ENCODE measurements at places on chromosomes 3 and 15.

- DNase-seq = peak; percentile 79
Measured at GRCh38 chr3:120429921-120430361, 20.9 kb downstream of the FSTL1 start.

- DNase-seq = no peak
Measured at GRCh38 chr3:16886303-16886683, 1.5 kb downstream of the PLCL2 start.

GRCh38 chr3:63655519-63655918, 3.0 kb downstream of the SNTN start:
- no peak for DNase-seq

GRCh38 chr3:149186721-149187120, 34.9 kb downstream of the CP start:
- no peak for DNase-seq

DNA sequence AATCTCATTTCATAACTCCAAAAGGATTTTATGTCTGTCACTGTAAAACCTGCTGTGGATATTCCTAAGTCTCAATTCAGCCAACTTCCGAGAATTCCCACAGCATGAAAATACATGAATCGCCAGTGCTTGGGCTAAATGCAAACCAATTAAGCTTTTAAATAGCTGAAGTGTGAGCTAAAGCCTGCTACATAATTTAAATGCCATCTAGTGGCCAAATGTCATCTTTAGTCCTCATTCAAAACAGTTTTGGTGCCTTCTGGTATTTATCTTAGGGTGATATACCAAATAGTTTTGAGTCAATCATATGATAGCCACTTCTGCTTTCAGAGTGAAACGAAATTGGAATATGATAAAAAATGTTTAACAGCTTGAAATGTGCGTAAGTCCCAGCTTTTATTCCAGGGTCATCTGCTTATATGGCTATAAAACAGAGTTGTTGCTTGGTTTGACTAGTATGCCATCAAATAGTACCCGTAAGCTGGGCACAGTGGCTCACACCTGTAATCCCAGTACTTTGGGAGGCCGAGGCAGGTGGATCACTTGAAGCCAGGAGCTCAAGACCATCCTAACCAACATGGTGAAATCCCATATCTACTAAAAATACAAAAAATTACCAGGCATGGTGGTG, 41.8 kb upstream of the CCNL1 start:
- DNase-seq = no peak

- no peak for DNase-seq
Measured at GRCh38 chr3:41293169-41293681, 93.9 kb downstream of the CTNNB1 start.

DNA sequence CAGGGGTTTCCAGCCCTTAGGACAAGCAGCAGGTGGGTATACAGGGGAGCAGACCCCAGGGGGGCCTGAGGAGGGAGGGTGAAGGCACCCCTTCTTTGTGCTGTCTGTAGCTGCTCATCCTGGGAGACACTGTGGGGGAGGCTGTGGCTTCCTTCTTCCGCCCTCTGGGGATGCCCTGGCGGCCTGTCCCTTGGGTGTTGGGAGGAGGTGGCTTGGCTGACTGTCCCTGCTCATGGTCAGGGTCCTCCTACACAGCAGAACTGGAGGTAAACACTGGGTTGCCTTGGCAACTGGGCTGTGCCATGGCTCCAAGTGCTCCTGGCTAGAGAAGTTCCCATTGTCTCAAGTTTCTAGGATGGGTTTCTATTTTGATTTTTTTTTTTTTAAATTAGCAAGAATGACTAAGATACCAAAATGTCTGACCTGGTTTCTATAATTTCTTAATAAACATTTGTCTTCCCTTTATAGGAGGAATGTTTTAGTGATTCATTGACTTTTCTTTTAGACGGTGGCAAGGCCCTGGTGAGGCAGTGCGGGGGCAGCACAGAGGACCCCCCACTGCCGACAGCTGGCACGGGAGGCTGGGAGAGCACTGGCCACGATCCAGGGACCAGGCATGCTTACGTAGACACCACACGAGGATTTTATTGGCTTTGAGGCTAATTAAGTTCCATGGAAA, 12.4 kb downstream of the KLF13 start:
- no peak for DNase-seq

DNA sequence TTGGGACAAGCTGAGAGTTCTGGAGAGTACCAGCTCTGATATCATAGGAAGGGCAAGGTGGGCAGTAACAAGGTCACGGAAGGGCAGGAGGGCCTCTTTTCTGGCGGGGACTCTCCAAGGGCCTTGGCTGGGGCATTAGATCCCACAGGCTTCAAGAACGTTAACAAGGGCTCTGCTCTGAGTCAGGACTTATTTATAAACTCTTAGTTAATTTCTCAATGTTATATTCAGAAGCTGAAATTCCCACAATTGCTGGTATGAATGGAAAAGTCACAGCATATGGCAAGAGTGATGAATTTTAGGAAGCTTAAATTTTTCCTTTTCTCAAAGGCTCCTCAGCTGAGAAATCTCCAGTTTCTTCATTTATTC, 320.2 kb upstream of the TBC1D5 start:
- DNase-seq = no peak

DNA sequence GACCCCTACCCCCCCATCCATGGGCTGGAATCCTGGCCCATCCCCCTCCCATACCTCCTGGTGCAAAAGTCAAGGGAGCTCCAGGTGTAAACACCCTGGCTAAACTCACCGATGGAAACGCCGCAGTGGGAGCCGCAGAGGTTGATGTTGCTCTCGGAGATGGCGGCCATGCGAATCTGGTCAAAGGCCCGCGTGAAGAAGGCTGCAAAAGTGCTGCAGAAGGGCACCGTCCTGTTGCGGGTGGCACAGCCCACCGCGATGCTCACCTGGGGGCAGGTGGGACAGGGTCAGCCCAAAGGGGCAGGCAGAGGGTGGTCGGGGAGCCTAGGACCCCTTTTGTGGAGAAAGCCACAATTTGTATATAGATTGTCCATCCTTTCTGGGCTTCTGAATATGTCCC, 26.7 kb downstream of the TKT start:
- no peak for DNase-seq

GRCh38 chr3:55097441-55097840, 169.6 kb upstream of the LRTM1 start:
- no peak for DNase-seq

GRCh38 chr15:40582726-40583246, 11.3 kb upstream of the KNL1 start:
- no peak for DNase-seq

DNA sequence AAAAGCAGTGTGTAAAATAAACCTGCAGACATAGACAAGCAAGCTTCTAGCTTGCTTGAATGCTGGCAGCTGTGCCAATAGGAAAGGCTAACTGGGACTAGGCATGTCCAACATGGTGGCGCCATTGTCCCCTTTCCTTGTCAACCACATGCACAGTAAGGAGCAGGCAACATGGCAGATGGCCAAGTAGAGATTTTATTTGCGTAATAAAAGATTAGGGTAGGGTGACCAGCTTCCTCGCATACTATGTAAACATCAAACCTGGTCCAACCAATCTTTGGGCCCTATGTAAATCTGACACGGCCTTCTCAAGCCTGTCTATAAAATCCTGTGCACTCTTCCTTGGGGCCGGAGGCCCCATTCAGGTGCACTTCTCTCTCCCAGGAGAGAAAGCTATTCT, 575.4 kb upstream of the GOLIM4 start:
- peak; percentile 2 for DNase-seq

DNA sequence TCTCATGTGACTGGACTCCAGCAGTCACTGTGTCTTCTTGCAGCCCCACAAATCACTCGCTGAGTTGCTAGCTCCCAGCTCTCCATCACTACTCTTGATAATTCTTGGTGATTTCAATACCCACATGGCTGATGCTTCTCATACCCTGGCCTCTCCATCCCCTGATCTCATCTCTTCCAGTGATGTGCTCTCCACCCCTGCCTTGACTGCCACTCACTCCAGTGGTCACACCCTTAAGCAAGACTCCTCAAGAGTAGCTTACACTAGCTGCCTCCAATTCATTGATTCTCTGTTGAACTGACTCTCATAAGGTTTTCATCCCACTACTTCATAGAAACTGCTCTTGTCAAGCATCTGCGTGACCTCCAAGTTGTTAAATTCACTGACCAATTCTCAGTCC, 837 bp downstream of the GRK7 start:
- no peak for DNase-seq

DNA sequence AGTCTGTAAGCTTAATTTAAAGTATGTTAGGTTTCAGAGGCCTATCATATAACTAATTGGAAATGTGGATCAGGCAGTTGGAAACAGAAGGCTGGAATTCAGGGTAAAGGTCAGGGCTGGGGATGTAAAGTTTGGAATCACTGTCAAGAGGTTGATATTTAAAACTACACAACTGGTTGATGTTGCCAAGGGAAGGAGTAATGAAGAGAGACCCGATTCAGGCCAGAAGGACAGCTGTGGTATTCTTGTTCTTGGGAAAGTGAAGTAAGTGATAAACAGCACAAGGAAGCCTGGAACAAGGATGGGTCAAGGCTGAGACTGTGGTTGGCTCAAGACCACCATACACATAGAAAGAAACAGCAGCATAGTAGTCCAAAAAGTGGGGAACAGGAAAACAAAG, 654.2 kb downstream of the NTRK3 start:
- no peak for DNase-seq

DNA sequence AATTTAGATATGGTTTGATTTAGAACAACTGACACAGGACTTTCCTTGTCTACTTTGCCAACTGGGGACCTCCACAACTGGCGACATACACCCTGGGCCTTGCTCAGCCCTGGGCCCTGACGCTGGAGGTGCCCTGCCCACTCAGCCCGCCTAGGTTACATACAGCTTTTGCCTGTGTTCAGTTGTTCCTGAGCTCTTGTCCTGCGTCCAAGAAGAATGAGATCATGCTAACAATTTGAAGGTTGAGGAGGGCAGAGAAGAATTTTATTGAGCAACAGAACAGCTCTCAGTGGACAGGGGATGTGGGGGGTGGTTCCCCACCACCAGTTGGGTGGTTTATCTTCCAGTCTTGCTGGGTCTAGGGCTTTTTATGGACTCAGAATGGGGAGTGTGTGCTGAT, 67.9 kb downstream of the IQCH start:
- DNase-seq = no peak

GRCh38 chr3:27914199-27914598, 192.1 kb upstream of the EOMES start:
- no peak for DNase-seq
